ENCODE measurements at places on chromosomes 1 and 21.

DNA sequence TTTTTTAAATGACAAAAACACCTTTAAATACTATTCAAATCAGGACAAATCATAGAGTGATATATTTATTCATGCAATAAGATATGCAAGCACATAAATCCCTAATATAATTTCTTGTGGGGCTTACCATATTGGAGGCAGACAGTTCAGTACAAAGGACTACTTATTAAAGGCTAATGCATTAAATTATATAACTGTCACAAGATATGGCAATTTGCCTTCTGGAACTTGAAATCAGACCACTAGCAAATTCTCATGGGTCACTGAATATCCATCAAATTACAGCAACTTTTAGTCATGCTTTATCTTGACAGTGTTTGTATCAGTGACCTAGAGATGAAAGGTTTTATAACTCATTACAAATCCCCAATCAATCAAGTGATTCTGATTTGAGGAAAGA lies 54.1 kb upstream of the NCAM2 start:
- no peak for DNase-seq

DNA sequence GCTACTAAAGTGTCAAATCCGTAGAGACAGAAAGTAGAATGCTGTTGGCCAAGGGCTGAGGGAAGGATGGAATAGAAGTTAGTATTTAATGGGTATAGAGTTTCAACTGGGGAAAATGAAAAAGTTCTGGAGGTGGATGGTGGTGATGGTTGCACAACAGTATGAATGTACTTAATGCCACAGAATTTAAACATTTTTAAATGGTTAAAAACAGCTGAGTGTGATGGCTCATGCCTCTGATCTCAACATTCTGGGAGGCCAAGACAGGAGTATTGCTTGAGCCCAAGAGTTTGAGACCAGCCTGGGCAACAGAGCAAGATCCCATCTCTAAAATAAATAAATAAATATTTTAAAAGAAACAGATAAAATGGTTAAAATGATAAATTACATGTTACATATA lies 44.5 kb downstream of the PIK3R3 start:
- DNase-seq, result no peak

DNA sequence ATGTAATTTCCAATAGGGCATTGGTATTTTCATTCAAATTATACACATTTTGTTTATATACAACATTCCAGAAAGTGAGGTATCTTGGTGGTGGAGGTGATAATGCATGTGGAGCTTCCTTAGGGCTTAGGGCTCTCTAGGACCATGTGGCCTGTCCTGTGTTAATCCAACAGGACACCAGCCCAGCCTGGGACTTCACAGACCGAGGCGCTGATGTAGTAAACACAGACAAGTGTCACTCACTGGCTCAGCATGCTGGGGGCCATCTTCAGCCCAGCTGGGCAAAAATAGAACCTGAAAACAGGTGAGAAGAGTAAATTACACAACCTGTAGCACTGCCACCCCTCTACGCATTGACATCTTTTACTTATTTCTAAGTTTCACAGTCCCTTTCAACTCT lies 66.7 kb downstream of the MAB21L3 start:
- DNase-seq, result no peak

DNA sequence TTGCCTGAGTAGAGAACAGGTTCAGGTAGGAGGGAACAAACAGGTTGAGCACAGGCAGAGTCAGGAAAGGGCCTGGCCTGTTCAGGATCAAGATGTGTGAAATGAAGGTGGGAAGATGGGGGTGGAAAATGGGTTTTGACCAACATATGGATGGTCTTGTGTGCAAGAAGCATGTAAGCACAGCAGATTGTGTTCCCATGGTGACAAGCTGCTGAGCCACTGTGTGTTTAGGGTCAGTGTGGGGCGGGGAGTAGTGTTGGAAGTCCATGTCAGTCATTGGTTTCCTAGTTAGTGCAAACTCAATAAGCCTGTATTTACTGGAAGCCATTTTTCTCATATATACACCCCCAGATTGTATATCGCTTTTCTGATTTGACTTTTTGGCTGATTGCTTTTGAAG lies 111.9 kb downstream of the CAMTA1 start:
- DNase-seq, result no peak

- DNase-seq, result no peak
Observed at GRCh38 chr1:204728456-204728855, 42.9 kb upstream of the LRRN2 start.

GRCh38 chr21:46254208-46254975 lies 25.8 kb upstream of the LSS start:
- DNase-seq, result no peak

GRCh38 chr21:18244671-18245463 lies at the start of gene CHODL:
Gene CHODL, plus strand, starts transcription at chr21:18244833. Its CDS starts 391 bp downstream, at chr21:18245224.
- DNase-seq, result peak; percentile 40

- DNase-seq, result no peak
Observed at GRCh38 chr1:93824834-93825233, 54.2 kb downstream of the DNTTIP2 start.

- DNase-seq, result peak; percentile 99
Observed at GRCh38 chr1:205351984-205352713, 4.6 kb downstream of the KLHDC8A start.

DNA sequence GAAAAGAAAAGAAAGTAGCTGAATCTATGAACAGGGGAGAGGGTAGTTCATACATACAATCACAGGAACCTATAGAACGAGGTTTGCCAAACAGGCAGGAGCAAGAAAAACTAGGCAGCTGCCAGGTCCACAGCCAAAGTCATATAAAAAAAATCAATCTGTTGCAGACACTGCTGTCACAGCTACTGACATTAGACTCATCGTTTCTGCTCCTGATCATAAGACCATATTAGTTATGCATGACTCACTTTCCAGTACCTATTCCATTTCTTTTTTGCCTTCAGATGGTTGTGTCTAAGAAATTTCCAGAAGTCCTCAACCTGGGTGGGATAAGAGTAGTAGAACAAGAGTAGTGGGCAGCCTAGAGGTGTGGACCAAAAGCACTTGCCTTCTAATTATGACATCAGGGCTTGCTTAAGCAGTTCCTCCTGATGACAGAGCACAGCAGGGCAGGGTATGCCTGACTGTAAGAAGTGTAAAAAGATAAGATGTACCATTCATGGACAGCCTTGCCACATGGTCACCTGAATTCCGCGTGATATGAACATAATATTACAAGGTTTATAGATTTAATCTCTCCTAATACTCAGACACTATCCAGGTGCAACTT lies 323.2 kb upstream of the SGIP1 start:
- no peak for DNase-seq

DNA sequence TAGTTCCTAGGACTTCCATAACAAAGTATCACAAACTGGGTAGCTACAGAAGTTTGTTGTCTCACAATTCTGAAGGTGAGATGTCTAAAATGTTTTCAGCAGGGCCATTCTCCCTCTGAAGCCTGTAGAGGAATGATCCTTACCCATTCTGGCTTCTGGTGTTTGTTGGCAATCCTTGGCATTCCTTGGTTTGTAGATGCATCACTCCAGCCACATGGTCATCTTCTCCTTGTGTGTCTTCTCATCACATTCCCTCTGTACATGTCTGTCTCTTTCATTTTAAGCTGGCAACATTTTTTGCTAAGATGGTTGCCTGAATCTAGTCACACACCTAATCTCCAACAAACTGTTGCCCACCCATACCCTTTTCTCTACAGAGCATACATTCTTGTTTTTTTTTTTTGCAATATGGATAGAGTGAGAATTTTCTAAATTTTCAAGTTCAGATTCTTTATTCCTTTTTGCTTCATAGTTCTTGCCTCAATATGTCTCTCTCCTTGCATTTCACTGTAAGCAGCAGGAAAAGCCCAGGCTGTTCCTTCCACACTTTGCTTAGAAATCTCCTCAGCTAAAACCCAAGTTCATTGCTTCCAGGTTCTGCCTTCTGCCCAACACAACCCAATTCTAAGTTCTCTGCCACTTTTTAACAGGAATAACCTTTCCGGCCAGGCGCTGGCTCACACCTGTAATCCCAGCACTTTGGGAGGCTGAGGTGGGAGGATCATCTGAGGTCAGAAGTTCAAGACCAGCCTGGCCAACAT lies 18.3 kb downstream of the ZBED6 start:
- no peak for DNase-seq

- no peak for DNase-seq
Observed at GRCh38 chr1:86537928-86538695, 8.8 kb upstream of the CLCA4 start.

- no peak for DNase-seq
Observed at GRCh38 chr1:174815036-174815435, 184.7 kb upstream of the CACYBP start.

- DNase-seq, result no peak
Observed at GRCh38 chr1:245304698-245305097, 149.9 kb downstream of the KIF26B start.

DNA sequence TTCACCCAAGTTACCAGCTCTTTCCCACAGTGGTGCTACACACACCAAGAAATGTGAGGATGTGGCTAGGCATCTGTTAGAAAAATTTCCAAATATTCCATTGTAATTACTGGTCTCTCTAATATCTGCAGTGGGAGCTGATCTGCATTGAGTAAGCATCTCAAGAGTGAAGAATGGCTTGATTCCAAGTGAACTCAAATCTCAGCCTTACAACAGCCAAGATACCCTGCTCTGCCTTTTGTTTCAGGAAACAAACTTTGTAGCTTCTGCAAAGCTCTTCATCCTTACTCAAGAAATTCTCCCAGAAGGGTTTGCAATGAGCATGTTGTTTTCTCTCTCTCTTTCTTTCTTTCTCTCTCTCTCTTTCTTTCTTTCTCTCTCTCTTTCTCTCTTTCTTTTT lies 181.1 kb downstream of the FCRL5 start:
- no peak for DNase-seq

GRCh38 chr1:111220302-111220890 lies 7.1 kb upstream of the CHI3L2 start:
- DNase-seq, result no peak

DNA sequence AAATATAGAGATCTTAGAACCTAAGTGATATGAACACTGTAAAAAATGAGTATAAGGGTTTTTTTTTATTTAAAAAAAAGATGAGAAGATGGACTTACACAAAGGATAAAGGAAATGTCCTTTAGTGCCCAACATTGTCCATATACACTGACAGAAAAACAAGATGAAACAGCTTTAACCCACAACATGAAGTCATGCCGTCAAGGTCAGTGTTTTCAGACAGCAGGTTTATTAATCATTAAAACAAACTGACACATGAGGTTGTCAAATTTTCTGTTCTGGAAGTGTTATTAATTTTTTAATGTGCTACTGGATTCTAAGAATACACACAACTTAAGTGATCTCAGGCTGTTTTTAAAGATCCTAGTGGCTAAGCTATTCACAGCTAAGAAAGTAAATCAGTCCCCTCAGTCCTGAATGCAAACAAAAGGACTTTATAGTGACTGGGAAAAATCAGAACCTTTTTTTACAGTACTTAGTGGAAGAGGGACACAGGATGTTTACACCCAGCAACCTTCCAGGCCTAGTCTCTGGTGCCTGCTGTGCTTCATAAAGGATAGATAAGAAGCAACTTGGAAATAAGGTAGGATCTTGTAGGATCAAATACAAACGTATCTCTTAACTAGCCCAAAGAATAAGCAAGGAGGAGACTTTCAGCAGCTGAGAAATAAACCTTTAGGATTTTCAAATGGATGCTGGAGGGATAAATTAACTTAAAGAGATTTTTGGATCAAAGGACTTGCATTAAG lies 21.9 kb upstream of the PKN2 start:
- DNase-seq, result no peak

DNA sequence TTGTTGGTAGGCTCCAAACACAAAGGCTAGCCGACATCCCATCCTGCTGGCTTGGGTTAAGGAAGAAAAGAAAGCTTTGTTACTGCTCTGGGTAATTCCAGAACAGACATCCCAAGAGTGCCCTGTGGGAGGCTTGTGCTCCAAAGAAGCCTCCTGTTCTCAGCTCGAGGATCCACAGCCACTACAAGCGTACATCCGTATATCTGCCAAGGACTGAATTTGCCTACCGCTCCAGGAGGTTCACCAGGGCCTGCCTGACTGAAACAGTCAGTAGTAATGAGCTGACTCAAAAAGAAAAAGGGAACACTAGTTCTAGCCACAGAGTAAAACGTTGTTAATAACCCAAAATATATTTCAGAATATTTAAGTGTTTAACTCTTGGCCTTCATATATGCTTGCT lies 24.8 kb upstream of the MUTYH start:
- DNase-seq, result no peak

GRCh38 chr1:26838474-26839338 lies 12.2 kb downstream of the ZDHHC18 start:
- DNase-seq, result no peak

DNA sequence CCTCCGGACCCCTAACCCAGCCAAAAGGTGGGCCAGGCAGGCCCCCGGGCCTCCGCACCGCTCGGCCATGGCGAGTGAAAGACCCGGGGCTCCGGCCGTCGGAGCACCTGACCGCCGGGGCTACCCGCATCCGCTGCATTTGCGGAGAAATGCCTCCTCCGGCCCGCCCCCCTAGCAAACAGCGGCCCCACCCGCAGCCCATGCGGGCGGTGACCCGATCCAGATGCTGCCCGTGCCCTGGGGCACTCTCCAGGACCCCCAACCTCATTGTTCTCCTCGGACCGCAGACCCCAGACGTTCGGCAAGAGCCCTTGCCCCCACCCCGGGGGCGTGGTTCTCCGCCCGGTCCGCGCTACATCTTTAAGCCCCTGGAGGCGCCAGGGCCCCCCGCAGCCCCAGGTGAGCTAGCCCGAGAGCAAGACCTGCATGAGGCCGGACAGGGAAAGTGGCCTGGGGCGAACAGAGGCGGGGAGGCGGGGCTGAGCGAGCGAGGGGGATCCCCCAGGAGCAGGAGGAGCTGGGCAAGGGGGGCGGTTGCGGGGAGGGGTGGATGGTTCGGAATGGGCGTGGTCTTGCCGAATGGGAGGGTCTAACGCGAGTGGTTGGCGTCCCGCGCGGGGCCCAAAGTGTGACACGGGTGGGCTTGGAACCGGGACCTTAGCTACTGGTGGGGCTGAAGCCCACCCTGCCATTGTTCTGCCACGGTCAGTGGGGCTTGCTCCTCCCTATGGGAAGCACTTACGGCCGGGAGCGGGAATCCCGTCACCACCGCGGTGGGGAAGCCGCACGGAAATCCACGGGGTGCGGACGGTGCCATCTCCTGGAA lies 6.3 kb upstream of the CRYBG2 start:
- no peak for DNase-seq

DNA sequence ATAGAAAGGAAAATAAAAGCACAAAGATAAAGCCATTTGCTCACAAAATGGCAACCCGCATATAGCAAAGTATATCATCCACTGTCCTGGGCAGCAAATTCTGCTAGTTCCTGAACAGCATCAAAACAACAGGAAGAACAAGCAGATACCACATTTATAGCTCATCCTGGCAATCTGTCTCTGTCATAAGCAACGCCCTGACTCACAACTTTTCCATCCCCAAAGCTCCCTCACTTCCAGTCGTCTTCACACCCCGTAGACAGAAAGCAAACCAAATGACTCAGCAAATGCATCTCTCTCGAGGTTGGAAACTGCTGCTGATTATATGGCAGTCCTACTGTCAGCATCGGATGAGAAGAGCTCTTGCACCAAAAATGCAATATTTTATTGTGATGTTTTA lies 65.8 kb downstream of the AK5 start:
- DNase-seq, result no peak

DNA sequence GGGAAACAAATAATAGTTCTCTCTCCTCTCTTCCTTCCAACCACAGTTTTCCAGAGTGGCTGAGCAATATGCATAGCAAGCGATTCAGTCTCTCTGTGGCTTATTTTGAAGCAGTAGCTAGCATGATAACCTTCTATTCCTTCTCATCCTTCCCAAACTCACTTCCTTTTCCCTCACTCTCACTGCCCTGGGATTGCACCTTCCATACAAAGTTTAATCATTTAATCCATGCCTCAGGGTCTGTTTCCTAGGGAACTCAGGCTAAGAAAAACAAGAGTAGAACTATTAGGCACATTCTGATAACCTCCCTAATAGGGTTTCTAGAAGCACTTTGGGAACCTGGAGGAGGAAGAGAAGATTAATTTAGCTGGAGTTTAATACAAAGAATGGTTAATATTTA lies 97.7 kb upstream of the S1PR1 start:
- DNase-seq, result peak; percentile 14
